NCI-H2107 (cell line): ENCODE measurements at places on chromosomes 3 and 15.
A peak's percentile ranks its signal among the peaks of the same experiment; 100 is the strongest.

GRCh38 chr3:43866529-43867353 is 176.0 kb downstream of the ABHD5 start:
- DNase-seq, result no peak

DNA sequence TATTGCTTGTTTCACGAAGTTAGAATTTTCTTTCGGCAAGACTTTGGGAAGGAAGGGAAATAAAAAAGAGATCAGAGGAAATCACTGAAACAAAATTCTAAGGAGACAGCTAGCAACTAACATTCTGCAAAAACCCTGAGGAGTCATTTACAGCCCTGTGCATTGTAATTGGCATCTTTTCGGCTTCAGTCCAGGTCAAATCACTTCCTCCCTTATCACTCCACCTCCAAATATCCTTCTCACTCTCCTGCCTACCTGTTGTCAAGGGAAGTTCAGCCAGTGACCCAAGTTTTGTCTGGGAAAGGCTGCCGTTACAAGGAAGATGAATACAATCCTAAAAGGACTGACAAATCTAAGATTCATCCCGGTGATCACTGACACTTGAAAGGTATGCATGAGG is 39.6 kb downstream of the MDFIC2 start:
- no peak for DNase-seq

- DNase-seq, result no peak
Observed at GRCh38 chr15:31148297-31149087, 47.0 kb upstream of the TRPM1 start.

DNA sequence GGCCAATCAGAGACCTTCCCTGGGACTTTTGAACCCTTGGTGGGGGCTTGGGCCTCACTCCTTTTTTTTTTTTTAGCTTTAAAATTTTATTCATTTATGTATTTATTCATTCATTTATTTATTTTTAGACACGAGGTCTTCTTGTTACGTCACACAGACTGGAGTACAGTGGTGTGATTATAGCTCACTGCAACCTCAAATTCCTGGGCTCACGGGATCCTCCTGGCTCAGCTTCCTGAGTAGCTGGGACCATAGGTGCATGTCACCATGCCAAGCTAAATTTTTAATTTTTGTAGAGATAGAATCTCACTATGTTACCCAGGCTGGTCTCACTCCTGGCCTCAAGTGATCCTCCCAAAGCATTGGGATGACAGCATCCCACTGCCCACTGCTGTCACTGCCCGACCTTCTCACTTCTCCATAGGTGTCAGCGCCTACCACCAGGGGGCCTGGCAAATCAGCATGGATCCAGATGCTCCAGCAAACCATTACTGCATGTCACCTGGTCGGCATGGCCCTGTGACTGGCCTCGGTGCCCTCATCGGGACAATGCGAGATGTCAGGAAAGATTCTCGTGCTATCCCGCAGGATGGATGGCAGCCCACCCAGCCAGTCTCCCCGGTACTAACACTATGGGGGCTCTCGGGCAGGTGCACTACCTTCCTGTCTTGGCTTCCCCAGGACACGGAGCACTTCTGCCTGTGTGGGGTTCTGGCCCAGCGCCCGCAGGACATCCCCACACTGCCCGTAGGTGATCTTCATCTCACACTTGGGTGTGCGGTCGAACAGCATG is 3.0 kb downstream of the MYL3 start:
- DNase-seq, result no peak

DNA sequence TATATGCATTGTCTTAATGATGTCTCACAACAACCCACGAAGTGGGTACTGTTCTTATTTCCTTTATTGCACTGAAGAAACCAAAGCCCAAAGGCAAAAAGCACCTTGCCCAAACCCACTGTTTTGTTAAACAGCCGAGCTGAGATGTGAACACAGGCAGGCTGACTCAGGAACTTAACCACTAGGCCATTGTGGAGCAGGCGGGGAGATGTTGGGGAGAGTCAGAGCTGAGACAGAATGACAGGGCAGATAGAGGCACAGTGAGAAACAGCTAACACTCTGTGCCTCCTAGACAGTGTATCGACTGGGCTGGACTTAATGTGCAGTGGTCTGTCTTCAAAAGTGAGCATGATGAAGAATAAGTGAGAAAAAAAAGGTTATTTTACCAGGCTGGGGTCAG is 56.5 kb downstream of the RPLP1 start:
- DNase-seq, result no peak

DNA sequence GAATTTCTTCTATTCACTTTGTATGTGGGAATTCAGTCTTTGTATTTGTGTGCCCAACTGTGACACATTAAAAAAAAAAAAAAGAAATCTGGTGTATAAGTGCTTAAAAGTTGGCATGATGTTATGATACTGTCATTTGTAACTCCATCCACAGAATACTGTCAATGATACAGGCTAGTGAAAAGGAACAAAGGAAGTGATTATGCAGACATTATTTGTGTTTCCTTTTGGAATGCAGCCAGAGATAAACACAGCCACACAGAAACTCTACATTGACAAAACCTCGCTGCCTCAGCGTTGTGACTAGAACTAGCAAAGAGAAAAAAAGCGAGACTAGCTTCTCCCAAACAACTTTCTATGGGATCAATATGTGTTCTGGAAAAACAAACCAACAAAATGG is 519.2 kb upstream of the AGTR1 start:
- DNase-seq, result peak; percentile 11

DNA sequence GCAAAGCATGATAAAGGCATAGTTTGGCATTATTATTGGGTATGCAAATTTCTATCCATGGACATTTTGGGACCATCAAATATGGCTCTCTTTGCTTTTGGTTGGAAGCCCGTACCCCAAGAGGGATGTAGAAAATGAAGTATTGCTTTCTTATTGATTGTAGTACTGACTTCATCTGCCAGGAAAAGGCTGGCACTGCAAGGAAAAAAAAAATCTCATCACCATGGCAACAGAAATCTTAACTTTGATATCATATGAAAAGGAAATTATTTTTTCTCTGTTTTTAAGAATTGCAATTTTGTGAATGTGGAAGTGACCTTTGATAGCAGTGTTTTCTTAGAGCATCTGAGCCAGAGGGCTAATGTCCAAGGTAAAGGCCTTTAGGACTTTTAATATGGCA is 151.7 kb downstream of the TMEM108 start:
- DNase-seq, result no peak

DNA sequence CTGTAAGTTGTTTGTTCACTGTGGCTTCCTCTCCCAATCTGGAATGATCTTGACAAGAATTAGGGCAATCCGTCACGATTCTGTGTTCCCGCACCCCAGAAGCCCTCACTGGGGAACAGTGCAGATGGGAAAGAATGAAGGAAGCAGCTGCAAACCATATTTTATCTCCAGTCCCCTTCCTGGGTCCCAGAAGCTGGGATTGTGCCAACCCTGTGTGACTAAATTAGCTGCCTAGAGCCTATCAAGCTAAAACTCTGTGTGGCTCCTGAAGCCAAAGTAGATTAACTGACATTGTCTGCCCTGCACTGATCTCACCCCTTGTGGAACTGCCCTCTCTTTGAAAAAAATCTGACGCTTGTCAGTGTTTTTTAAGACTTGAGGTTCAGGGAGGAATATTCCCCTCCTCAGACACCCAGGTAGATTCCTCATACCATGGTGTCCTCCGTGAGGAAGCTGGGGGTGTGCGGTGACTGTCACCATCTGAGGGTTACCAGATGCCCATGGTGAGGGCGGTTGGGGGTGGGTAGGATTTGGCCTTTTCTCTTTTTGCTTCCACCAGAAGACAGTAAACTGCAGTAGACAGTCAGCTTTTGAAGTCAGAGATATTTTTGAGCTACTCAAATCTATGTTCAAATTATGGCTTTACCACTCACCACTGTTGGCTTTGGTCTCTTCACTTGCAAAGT is 358.3 kb upstream of the TPM1 start:
- no peak for DNase-seq

GRCh38 chr3:113834983-113835382 is 3.6 kb upstream of the GRAMD1C start:
- DNase-seq, result no peak

- DNase-seq, result no peak
Observed at GRCh38 chr15:39752991-39753390, 29.6 kb downstream of the FSIP1 start.

- no peak for DNase-seq
Observed at GRCh38 chr15:21261396-21261964, 178.8 kb downstream of the POTEB3 start.

DNA sequence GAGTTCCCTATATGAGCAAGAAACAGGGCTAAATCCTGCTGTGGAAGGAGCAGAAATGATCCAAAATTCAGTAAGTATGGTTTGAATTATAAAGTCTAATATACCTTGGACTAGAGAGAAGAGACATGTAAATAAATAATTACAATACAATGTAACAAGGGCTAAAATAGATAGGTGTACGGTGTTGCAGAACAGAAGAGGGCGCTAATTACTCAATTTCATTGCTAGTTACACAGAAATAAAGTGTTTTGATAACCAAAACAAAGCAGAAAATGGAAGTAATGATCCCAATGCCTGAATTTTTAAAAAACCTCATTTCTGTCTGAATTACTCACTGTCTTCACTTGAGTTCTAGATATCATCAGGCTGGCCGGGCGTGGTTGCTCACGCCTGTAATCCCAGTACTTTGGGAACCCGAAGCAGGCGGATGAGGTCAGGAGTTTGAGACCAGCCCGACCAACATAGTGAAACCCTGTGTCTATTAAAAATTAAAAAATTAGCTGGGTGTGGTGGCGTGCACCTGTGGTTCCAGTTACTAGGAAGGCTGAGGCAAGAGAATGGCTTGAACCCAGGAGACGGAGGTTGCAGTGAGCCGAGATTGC is 8.3 kb upstream of the PLCH1 start:
- no peak for DNase-seq

DNA sequence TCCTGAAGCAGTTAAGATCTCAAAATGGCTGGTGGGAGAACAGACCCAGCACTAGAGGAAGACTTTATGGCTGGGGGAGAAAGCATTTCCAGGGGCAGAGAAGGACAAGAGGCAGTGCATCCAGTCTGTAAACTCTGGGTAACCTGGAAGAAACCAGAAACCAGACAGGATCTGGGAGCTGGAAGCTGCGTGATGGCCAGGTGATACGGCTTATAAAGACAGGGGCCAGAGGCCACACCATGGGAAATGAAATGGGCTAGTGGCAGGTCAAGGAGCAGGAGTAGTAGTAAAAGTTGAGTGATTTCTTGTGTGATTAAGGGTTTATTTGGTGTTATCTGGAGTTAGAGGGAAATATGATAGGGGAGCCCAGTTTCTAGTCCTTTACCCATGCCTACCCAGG is 144.7 kb upstream of the ARRDC4 start:
- DNase-seq, result no peak

DNA sequence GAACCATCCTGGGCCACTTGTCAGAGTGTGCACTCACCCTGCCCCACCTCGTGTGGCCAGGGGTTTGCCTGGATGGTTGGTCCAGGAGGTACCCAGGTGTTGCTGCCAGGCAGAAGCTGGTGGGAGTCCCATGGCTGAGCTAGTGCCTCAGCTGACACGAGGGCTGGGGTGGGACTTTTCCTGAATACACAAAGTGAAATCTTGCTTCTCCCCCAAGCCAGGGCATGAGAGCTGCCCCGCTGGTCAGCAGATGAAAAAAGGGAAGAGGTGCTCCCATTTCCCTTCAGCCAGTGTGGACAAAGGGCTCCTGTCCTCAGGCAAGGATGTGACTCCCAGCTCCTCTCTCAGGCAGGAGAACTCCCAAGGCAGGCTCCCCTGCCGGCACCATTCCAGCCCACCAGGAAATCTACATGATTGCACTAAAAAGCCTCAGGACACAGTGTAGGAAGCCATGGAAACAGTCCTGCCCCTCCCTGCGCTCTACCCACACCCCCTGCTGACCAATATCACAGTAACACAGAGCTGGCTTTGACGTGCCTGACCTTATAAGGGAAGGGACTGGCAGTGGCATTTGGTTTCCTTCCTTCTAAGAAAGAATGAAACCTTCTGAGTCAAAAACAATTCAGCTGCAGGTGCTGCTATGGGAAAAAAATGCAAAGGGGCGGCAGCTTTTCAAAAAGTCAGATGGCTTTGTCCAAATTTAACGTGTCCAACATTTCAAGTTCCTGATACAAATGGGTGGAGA is 33.9 kb downstream of the MYO5C start:
- DNase-seq, result no peak

DNA sequence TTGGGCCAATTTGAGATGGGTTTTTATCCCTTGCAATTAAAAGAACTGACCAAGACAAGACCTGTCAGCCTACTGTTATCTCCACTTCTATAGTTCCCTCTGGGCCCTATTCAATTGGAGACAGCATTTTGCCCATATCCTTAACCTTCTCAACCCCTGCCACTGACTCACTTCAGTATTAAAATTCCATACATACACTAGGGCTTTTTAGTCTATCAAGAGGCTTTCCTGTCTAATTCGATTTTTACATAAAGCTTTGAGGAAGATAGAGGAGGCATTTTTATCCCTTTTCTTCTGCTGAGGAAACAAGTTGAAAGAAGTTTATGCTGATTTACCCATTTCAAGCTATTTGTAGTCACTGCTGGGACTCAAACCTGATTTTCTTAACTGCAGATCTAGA is 51.1 kb downstream of the GTF2E1 start:
- DNase-seq, result no peak

DNA sequence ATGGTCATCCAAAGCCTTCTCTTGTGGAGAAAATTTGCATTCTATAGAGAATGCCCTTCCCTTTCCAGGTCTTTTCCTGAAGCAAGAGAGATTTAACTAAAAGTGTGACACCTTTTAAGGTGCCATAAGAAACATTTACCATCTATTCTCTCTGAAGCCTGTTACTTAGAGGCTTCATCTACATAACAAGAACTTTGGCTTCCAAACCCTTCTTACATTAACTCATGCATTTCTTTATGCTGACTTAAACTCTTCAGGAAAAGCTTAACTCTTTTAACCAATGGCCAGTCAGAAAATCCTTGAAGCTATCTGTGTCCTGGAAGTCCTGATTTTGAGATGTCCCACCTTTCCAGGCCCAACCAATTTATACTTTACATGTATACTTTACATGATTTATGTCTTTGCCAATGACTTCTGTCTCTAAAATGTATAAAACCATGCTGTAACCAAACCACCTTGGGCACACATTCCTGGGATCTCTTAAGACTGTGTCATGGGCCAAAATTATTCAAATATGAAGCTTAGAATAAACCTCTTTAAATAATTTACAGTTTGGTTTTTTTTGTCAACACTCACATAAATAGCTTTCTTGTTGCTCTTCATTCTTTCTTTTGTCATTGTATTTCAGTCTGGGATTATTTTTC is 472.6 kb upstream of the NECTIN3 start:
- no peak for DNase-seq

GRCh38 chr3:157789162-157789561 is 285.9 kb upstream of the VEPH1 start:
- DNase-seq, result no peak

- DNase-seq, result no peak
Observed at GRCh38 chr3:143751643-143752178, 96.6 kb downstream of the SLC9A9 start.

GRCh38 chr3:58107597-58107996 is 99.4 kb downstream of the FLNB start:
- no peak for DNase-seq
